Ovary (tissue), 10 donors: ENCODE measurements at places on chromosomes 2 and 18. TPM values are rescaled to one million over a fixed set of nuclear protein-coding genes. Genes with fewer than 3 reads are reported as not detected.

- DNase-seq = no peak
Measured at GRCh38 chr18:42338683-42339082, 383.6 kb downstream of the PIK3C3 start.

DNA sequence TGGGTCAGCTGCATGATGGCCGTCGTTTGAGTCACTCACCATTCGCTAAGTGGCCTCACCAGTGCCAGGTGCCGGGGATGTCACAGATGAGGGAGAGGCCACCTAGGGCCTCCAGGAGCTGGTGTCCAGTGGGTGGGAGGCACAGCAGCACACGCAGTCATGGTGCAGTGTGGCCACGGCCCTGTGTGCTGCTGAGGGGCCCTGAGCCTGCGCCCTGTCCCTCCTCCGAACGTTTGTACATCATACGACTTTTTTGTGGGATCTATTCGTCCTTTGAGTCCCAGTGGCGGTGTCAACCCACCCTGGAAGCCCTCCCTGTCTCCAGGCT, 30.1 kb upstream of the ODC1 start:
- DNase-seq = no peak

GRCh38 chr2:61255580-61256437, 93.8 kb downstream of the C2orf74 start:
- DNase-seq = no peak

Gene SLC19A3
- 2.6 TPM for total RNA-seq

Gene KHK
- total RNA-seq = 1.3 TPM
